ENCODE measurements at places on chromosomes 3 and 15.
A peak's percentile ranks its signal among the peaks of the same experiment; 100 is the strongest.

GRCh38 chr3:131283862-131284261 is 97.7 kb upstream of the NUDT16 start:
- no peak for ATAC-seq

- no peak for ATAC-seq
These were observed 777 bp downstream of the LOXL1 start for GRCh38 chr15:73927003-73927475.

DNA sequence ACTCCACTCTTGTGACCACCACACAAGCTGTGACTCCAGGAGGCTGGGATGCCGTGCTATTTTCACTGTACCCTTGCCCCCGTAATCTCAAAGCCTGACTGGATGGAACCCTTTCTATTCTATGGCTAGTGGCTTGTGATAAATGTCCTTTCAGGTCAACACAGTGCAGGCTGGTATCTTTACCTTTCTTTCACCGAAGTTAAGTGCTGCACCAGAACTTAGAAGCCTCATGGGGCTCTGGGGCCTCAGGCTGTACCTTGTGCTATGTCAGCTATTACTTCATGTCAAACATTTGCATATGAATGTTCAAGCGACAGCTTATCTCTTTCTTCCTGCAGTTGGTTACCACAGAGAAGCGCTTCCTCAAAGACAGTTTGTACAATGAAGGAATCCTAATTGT is 66.8 kb downstream of the RPL39L start:
- ATAC-seq, result no peak

- ATAC-seq, result peak; percentile 3
These were observed 71.8 kb downstream of the RBPMS2 start for GRCh38 chr15:64703632-64703959.

GRCh38 chr3:148004331-148004730 is 595.2 kb downstream of the ZIC1 start:
- ATAC-seq, result no peak

Measured in SK-N-SH treated with all-trans-retinoic acid at 6 μM for 48 hours (cell line).